ENCODE measurements at places on chromosomes 11 and 22.

GRCh38 chr11:64866173-64866491, 12.3 kb downstream of the EHD1 start:
- peak overlapping the region; percentile 67 for H3K4me3 ChIP-seq
- peaks cover 37% of the 10 kb centered on the region for H3K36me3 ChIP-seq
- H3K27me3 ChIP-seq: no peaks in the 10 kb centered on the region
- no peak for DNase-seq
- H3K4me1 ChIP-seq: peaks cover 94% of the 10 kb centered on the region
- H3K27ac ChIP-seq: peak overlapping the region; percentile 96

GRCh38 chr22:49327411-49328117, 500.1 kb downstream of the BRD1 start:
- no peak overlapping the region for H3K27ac ChIP-seq
- no peak for DNase-seq
- no peaks in the 10 kb centered on the region for H3K4me1 ChIP-seq
- no peaks in the 10 kb centered on the region for H3K36me3 ChIP-seq
- peaks cover 11% of the 10 kb centered on the region for H3K27me3 ChIP-seq
- no peak overlapping the region for H3K4me3 ChIP-seq

DNA sequence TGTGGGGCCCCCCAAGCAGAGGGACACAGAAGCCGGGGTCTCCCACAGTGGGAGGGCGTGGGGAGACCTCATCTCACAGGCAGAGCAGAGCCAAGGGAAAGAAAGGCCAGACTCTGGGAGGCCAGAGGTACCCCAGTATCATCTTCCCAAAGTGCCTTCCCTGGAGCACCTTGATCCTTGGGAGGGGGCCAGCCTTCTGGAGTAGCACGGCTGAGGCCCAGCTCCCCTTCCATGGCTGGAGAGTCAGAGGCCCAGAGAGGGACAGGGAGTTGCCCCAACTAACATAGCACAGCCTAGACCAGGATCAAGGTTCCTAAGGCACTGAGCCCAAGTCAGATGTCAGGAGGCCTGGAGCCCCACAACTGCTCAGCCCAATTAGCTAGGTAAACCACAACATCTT, 50.6 kb downstream of the ELFN2 start:
- no peak for DNase-seq
- no peak overlapping the region for H3K4me3 ChIP-seq
- peak overlapping the region; percentile 13 for H3K27ac ChIP-seq
- no peaks in the 10 kb centered on the region for H3K4me1 ChIP-seq

- no peaks in the 10 kb centered on the region for H3K27me3 ChIP-seq
- H3K36me3 ChIP-seq: peaks cover 59% of the 10 kb centered on the region
- DNase-seq: no peak
- peaks cover 65% of the 10 kb centered on the region for H3K4me1 ChIP-seq
- H3K27ac ChIP-seq: no peak overlapping the region
These were observed 17.8 kb downstream of the TMEM121B start for GRCh38 chr22:17103351-17103750.

DNA sequence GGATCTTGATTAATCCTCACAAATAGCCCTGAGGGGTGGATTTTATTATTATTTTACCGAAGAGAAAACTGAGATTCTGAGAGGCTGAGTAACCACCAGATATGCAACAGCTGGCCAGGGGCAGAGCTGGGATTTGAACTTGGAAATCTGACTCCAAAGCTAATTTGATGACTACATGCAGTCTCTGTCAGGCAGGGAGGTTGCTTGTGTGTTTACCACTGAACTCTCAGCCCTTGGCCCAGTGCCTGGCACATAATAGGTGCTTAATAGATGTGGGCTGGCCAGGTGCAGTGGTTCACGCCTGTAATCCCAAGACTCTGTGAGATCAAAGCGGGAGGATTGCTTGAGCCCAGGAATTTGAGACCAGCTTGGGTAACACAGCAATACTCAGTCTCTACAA, 121.7 kb upstream of the CRYBB3 start:
- no peaks in the 10 kb centered on the region for H3K27me3 ChIP-seq
- no peak for DNase-seq
- peaks cover 54% of the 10 kb centered on the region for H3K4me1 ChIP-seq
- H3K36me3 ChIP-seq: no peaks in the 10 kb centered on the region
- H3K4me3 ChIP-seq: no peak overlapping the region
- no peak overlapping the region for H3K27ac ChIP-seq

DNA sequence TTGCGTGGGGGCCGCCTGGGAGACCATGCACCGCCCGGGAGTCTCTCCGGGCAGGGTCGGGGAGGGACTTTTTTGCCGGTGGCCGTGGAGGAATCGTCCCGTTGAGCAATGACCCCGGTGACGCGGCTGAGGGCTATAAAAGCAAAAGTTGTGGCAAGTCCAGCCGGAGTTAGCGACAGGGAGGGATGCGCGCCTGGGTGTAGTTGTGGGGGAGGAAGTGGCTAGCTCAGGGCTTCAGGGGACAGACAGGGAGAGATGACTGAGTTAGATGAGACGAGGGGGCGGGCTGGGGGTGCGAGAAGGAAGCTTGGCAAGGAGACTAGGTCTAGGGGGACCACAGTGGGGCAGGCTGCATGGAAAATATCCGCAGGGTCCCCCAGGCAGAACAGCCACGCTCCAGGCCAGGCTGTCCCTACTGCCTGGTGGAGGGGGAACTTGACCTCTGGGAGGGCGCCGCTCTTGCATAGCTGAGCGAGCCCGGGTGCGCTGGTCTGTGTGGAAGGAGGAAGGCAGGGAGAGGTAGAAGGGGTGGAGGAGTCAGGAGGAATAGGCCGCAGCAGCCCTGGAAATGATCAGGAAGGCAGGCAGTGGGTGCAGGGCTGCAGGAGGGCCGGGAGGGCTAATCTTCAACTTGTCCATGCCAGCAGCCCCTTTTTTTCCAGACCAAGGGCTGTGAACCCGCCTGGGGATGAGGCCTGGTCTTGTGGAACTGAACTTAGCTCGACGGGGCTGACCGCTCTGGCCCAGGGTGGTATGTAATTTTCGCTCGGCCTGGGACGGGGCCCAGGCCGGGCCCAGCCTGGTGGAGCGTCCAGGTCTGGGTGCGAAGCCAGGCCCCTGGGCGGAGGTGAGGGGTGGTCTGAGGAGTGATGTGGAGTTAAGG, at the start of gene NEAT1:
Gene NEAT1, plus strand, starts transcription at position 166 of the 883 bp plus-strand sequence.
- peak within 1 kb of the TSS; percentile 97 for H3K4me3 ChIP-seq
- DNase-seq: peak; percentile 97
- peaks cover 24% of the 10 kb centered on the region for H3K27me3 ChIP-seq
- H3K4me1 ChIP-seq: peaks cover 46% of the 10 kb centered on the region
- peaks cover 70% of the 10 kb centered on the region for H3K36me3 ChIP-seq

- H3K4me1 ChIP-seq: peaks cover 21% of the 10 kb centered on the region
- H3K27ac ChIP-seq: no peak overlapping the region
- no peaks in the 10 kb centered on the region for H3K27me3 ChIP-seq
- H3K4me3 ChIP-seq: no peak overlapping the region
These were observed 31.7 kb upstream of the PARVB start for GRCh38 chr22:43992331-43992821.

GRCh38 chr11:13955971-13956421, 6.5 kb upstream of the SPON1 start:
- peak; percentile 54 for DNase-seq
- H3K27me3 ChIP-seq: peaks cover 3% of the 10 kb centered on the region
- H3K4me3 ChIP-seq: no peak overlapping the region
- no peak overlapping the region for H3K27ac ChIP-seq
- H3K36me3 ChIP-seq: no peaks in the 10 kb centered on the region

GRCh38 chr22:41508770-41509170, 35.5 kb downstream of the POLR3H start:
- H3K4me3 ChIP-seq: no peak overlapping the region
- H3K27me3 ChIP-seq: no peaks in the 10 kb centered on the region
- DNase-seq: no peak
- no peak overlapping the region for H3K27ac ChIP-seq
- H3K4me1 ChIP-seq: no peaks in the 10 kb centered on the region

DNA sequence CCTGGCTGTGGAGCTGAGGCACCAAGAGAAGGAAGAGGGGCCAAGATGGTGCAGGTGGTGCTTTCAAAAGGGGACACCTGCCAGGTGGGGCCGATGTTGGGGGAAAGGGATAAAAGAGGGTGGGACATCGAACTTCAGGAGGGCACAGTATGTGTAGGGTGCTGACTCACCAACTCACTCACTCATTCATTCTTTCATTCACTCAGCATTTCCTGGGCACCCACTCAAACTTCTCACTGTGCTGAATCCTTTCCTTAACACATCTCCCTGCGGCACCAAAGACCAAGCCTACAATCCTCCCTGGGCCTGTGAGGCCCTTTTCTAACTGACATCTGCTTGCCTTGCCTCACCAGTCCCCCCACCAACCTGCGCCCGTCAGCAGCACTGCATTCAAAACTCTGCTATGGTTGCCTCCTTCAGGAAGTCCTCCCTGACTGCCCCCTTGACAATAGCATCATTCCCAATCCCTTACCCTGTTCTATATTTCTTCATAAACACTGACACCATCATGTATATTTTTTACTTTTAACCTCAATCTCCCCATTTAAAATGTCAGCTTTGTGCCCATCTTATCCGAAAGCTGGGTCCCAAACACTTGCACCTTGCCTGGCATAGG, 246.6 kb downstream of the MN1 start:
- no peaks in the 10 kb centered on the region for H3K36me3 ChIP-seq
- no peak overlapping the region for H3K4me3 ChIP-seq
- no peaks in the 10 kb centered on the region for H3K27me3 ChIP-seq

DNA sequence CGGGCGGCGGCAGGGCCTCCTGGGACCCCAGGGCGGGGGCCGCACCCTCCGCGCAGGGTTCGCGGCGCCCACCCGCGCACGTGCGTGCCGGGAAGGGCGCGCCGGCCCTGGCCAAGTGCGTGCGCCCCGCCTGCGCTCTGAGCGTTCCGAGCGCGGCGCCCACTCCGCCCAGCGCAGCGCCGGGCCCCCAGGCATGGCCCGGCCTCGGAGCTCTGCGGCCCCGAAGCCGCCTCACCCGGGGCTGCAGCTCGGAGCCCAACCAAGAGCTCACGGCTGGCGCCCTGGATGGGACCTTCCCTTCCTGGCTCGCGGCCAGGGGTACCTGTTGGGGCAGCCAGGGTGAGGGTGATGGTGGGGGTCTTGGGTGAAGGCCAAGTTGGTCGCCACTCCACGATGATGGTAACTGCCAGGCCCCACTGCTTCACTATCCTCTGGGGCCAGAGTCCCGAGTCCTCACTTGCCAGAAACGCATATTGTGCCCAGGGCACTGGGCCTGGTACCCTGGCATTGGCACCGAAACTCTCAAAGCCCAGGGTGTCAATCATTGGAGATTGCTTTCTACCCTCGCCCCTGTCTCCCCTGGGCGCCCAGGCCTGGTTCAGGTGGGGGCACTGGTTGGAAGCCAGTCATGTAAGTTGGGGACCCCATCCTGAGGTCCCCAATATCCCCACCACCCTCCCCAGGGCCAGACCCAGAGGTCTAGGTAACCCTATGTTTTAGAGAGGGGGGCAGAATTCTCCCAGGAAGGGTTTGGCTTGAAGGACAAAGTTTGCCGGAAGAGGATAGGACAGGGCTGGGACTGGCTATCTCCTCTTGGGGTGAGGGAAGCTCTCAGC, 882 bp downstream of the ANO1 start:
- H3K27me3 ChIP-seq: peaks cover 31% of the 10 kb centered on the region
- H3K4me1 ChIP-seq: peaks cover under 1% of the 10 kb centered on the region
- DNase-seq: no peak
- no peak overlapping the region for H3K27ac ChIP-seq
- H3K4me3 ChIP-seq: no peak overlapping the region

- no peak overlapping the region for H3K27ac ChIP-seq
- no peaks in the 10 kb centered on the region for H3K4me1 ChIP-seq
- no peaks in the 10 kb centered on the region for H3K36me3 ChIP-seq
- no peak for DNase-seq
These were observed 115.6 kb upstream of the B3GAT1 start for GRCh38 chr11:134527382-134528243.

- DNase-seq: no peak
- no peak overlapping the region for H3K27ac ChIP-seq
- no peaks in the 10 kb centered on the region for H3K4me1 ChIP-seq
- H3K27me3 ChIP-seq: no peaks in the 10 kb centered on the region
- H3K36me3 ChIP-seq: no peaks in the 10 kb centered on the region
These were observed 136.8 kb downstream of the KIF18A start for GRCh38 chr11:27971171-27971570.

DNA sequence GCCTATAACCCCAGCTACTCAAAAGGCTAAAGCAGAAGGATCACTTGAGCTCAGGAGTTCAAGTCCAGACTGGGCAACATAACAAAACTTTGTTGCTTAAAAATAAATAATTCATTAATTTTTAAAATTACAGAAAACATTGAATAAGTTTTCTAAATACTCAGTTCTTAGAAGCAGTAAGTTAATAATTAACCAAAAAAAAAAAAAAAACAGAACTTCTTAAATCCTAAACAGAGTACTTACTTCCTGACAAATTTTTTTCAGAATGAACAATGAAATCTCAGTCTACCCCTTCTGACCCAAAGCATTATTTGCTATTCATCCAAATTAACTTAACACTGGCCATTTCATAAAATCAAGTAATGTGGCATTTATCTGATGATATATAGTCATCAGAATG, 65.4 kb upstream of the ARHGAP32 start:
- no peak overlapping the region for H3K4me3 ChIP-seq
- no peak overlapping the region for H3K27ac ChIP-seq
- no peak for DNase-seq
- H3K4me1 ChIP-seq: no peaks in the 10 kb centered on the region
- H3K36me3 ChIP-seq: no peaks in the 10 kb centered on the region
- H3K27me3 ChIP-seq: peaks cover 2% of the 10 kb centered on the region

DNA sequence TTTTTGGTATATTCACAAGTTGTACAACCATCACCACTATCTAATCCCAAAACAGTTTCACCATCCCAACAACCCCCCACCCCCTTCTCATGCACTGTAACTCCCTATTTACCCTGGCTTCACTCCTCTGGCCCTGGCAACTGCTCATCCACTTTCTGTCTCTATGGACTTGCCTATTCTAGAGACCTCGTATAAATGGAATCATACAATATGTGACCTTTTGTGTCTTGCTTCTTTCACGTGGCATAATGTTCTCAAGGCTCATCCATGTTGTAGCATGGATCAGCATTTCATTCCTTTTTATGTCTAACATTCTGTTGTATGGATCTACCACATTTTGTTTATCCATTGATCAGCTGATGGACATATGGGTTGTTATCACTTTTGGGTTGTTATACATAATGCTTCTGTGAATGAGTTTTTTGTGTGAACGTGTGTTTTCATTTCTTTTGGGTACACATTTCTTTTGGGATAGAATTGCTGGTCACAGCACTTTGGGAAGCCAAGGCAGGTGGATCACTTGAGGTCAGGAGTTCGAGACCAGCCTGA, 46.1 kb downstream of the GDPD5 start:
- no peaks in the 10 kb centered on the region for H3K27me3 ChIP-seq
- H3K4me3 ChIP-seq: no peak overlapping the region
- no peaks in the 10 kb centered on the region for H3K36me3 ChIP-seq
- H3K4me1 ChIP-seq: peaks cover 15% of the 10 kb centered on the region
- DNase-seq: no peak
- H3K27ac ChIP-seq: no peak overlapping the region

DNA sequence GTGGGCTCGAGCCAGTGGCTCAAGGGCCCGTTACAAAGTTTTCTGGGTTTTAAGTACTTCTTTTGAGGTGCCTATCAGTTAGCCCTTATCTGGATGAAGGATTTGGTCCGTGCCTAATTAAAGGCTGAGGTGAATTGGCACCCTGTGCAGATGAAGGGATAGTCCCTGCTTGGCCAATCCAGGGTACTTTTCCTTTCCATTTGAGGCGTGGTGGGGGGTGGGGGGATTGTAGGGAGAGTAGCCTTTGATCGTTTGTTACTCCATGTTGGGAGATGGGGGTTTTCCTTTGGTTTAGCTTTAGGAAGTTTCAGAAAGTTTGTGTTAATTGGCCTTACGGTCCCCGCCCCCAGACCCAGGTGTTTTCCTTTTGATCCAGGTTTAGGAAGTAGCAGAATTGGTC, 170.8 kb downstream of the DDX10 start:
- H3K27ac ChIP-seq: no peak overlapping the region
- no peak for DNase-seq
- no peaks in the 10 kb centered on the region for H3K27me3 ChIP-seq

Measured in activated CD4-positive, alpha-beta memory T cell treated with anti-CD3 and anti-CD28 coated beads for 36 hours (primary cell).